Smooth muscle cell of bladder (primary cell): ENCODE measurements at places on chromosomes 2 and 18. TPM values are rescaled to one million over a fixed set of nuclear protein-coding genes. Genes with fewer than 3 reads are reported as not detected.

Gene BOLL
- total RNA-seq = not detected in 2 replicates

Gene GALNT3
- total RNA-seq = 0.65 and 0.71 TPM in 2 replicates

Gene FOXI3
- total RNA-seq = not detected in 2 replicates

Gene TEKT4
- total RNA-seq = not detected in 2 replicates

Gene SCLY
- 8.7 and 11.1 TPM in 2 replicates for total RNA-seq
